Naive B cell (primary cell): ENCODE measurements at places on chromosomes 4 and X. TPM values are rescaled to one million over a fixed set of nuclear protein-coding genes. Genes with fewer than 3 reads are reported as not detected.

The RHOH gene
- 458 TPM for polyA plus RNA-seq

DNA sequence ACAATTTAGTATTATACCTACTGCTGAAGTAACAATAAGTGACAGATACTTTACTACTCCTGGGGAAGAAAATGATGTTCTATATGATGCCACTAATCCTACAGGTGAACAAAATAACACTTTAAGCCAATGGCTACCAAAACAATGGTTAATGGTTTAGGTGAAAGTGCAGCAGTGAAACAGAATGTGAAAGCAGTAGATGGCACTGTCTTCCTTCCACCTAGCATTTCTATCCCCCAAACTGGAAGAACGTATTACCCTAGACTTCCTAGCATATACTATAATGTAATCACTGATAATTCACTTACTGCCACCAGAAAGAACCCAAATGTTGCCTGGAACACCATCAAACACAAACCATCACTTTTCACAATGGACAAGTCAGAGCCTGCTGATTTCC is 18.9 kb upstream of the CABS1 start:
- H3K36me3 ChIP-seq: no peaks in the 10 kb centered on the region
- no peak for DNase-seq
- no peak overlapping the region for H3K27ac ChIP-seq
- H3K27me3 ChIP-seq: no peaks in the 10 kb centered on the region
- no peak overlapping the region for H3K4me3 ChIP-seq
- H3K4me1 ChIP-seq: no peaks in the 10 kb centered on the region

GRCh38 chrX:107025545-107025944 is 25.5 kb upstream of the MORC4 start:
- H3K4me3 ChIP-seq: no peak overlapping the region
- no peaks in the 10 kb centered on the region for H3K36me3 ChIP-seq
- no peak overlapping the region for H3K27ac ChIP-seq
- no peaks in the 10 kb centered on the region for H3K27me3 ChIP-seq
- no peak for DNase-seq

DNA sequence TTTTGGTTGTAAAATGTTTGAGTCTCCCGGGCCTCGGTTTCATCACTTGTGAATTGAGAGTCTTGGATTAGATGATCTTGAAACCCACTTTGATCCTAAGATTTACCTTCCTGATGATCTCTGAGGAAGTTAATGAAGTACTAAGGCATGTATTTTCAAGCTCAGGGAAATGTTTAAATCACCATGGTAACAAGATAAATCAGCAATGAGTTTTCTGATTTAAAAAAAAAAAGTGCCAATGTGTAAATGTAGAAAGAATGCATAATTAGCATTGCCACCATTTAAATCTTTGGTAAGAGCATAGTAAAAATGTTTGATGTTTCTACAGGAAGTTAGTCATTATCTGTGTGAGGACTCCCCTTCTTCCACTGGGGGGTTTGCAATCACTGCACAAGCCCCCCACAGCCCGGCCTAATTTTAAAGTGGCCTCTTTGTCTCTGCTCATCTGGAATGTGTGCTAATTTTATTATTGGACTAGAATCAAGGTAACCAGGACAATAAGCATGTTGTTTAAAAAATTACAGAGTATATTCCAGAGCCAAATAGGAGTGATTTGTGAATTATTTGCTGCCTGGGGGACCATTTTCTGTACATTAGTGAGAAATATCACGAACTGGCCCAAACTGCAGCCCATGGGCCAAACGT is 93.6 kb downstream of the SLC34A2 start:
- peaks cover 16% of the 10 kb centered on the region for H3K4me1 ChIP-seq
- DNase-seq: no peak
- H3K4me3 ChIP-seq: no peak overlapping the region
- no peaks in the 10 kb centered on the region for H3K27me3 ChIP-seq
- H3K36me3 ChIP-seq: peaks cover 13% of the 10 kb centered on the region

GRCh38 chr4:48930654-48931053 is 24.1 kb upstream of the OCIAD2 start:
- H3K36me3 ChIP-seq: peaks cover 7% of the 10 kb centered on the region
- H3K27me3 ChIP-seq: peaks cover 8% of the 10 kb centered on the region
- H3K4me1 ChIP-seq: no peaks in the 10 kb centered on the region
- DNase-seq: no peak

The ZIC3 gene
- polyA plus RNA-seq: not detected

DNA sequence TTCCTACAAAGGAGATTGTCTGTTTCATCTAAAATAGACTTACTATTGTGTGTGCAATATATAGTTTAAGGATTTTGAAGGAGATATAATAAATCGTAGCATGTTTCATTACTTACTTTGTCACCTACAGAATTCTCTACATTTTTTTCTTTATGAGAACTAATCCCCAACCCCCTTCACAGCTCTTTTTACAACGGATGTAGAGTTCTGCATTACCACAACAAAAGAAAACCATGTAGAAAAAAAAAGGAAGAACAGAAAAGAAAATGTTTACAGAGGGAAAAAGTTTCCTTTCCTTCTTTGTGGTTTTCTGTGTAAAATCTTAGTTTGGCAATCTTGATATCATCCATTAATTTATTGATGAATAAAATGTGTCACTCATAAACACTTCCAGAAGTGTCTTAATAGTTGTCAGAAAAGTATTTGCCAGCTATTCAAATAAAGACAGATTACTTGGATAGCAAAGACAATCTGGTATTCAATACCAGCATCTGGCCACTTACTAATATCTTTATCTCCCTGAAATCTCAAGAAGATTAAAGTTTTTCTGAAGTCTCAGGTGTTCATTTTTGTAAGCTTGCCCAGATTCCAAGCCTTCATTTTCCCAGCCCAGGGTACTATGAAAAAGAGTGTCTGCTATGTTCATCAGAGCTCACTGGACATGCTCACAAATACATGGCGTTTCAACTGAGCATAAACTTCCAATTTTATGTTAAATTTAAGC is 806.8 kb downstream of the PCDH19 start:
- no peak overlapping the region for H3K27ac ChIP-seq
- H3K27me3 ChIP-seq: no peaks in the 10 kb centered on the region
- DNase-seq: no peak
- H3K36me3 ChIP-seq: no peaks in the 10 kb centered on the region
- H3K4me1 ChIP-seq: no peaks in the 10 kb centered on the region
- H3K4me3 ChIP-seq: no peak overlapping the region

DNA sequence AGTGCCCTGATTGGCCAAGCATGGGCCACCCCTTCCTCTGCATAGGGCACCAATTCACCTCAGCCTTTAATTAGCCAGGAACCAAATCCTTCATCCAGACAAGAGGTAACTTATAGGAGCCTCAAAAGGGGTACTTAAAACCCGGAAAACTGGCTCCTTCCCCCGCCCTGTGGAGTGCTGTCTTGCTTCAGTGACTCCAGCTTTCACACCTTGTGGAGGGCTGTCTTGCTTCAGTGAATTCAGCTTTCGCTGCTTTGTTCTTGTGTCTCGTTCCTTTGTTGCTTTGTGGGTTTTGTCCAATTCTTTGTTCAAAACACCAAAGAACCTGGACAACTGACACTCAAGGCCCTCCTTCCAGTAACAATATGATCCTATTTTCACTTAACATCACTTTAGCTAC is 82.2 kb upstream of the FRG1 start:
- no peak overlapping the region for H3K27ac ChIP-seq
- no peak for DNase-seq
- H3K36me3 ChIP-seq: peaks cover 23% of the 10 kb centered on the region
- H3K4me3 ChIP-seq: no peak overlapping the region
- H3K27me3 ChIP-seq: no peaks in the 10 kb centered on the region

The CLDN22 gene
- not detected for polyA plus RNA-seq

GRCh38 chrX:129932016-129932820 is 26.3 kb downstream of the UTP14A start:
- H3K27me3 ChIP-seq: no peaks in the 10 kb centered on the region
- peak overlapping the region; percentile 86 for H3K4me3 ChIP-seq
- peak overlapping the region; percentile 90 for H3K27ac ChIP-seq
- peak; percentile 66 for DNase-seq
- no peaks in the 10 kb centered on the region for H3K36me3 ChIP-seq

GRCh38 chrX:151396042-151396824 is 773 bp upstream of the VMA21 start:
- no peak for DNase-seq
- no peaks in the 10 kb centered on the region for H3K27me3 ChIP-seq
- peak overlapping the region; percentile 99 for H3K27ac ChIP-seq
- H3K4me1 ChIP-seq: peaks cover 8% of the 10 kb centered on the region
- peak overlapping the region; percentile 85 for H3K4me3 ChIP-seq
